ENCODE measurements at places on chromosomes 12 and 14.

GRCh38 chr12:11711651-11712327 is 62.3 kb downstream of the ETV6 start:
- no peak for DNase-seq

DNA sequence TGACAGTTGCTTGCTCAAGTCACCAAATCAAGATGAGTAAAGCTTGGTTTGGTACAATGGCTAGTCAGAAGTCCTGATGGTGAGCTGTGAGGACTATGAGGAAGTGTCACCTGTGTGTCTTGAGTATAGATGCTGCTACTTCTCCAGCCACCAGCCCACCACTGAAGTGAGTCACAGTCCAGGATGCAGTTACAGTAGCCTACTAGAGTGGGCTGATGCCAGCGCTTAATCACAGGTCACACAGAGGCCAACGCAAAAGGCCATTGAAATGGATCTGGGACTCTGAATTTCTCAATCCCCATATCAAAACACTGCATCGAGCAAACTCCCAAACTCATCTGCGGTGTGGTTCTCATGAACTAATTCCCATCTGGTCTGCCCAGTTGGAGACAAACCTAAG is 223.1 kb downstream of the ANO6 start:
- DNase-seq: no peak

DNA sequence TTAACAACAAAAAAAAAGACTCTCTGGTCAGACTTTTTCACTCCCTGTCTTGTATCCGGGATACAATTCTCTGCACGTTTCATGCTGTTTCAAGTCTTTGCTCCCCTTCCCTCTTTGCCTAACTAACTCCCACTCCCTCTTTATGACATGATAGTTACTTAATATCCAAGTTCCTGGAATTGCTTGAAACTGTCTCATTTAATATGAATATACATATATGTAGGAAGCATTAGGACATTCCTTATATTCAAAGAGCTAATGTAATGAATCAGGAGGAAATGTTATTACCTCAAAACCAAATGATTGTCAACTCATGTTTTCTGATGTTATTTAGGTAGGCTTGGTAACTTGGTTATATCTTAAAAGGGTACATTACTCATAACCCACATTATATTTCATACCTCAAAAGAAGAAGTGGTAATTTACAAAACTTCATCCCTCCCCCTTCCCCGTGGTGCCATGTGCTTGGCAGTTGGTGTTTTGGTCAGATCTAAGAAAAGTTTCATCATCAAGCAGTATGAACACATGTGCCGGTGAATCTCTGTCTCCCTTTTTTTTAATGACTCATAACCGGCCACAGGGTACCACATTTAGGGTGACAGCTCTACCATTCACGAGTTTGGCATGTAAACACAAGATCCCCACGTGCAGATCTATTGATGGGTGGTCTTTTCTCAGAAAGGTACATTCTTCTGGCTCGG is 56.5 kb downstream of the HCAR2 start:
- no peak for DNase-seq

- no peak for DNase-seq
Measured at GRCh38 chr14:70401643-70402042, 15.2 kb downstream of the SYNJ2BP start.

DNA sequence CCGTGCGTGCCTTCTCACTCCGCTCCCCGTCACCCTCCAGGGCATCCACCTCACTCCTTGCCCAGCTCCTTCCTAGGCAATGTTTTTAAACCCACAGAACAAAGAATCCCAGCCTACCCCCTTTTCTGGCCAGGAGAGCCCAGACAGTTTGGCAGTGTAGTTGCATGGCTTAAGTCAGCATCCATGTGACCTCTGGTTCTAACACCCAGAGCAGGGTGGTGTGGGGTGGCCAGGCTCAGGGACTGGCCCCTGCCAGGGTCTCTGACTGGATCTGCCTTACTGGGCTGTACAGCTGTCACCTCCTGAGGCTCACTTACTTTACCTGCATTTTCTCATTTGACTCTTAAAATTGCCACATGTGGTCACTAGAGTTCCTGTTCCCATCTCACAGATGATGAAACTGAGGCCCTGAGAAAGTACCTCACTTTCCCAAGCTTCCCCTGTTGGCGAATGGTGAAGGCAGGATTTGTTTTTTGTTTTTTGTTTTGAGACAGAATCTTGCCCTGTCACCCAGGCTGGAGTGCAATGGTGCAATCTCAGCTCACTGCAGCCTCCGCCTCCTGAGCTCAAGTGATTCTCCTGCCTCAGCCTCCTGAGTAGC is 18.3 kb downstream of the SDS start:
- DNase-seq: no peak

- DNase-seq: no peak
Measured at GRCh38 chr12:121883315-121883660, 5.3 kb upstream of the PSMD9 start.

DNA sequence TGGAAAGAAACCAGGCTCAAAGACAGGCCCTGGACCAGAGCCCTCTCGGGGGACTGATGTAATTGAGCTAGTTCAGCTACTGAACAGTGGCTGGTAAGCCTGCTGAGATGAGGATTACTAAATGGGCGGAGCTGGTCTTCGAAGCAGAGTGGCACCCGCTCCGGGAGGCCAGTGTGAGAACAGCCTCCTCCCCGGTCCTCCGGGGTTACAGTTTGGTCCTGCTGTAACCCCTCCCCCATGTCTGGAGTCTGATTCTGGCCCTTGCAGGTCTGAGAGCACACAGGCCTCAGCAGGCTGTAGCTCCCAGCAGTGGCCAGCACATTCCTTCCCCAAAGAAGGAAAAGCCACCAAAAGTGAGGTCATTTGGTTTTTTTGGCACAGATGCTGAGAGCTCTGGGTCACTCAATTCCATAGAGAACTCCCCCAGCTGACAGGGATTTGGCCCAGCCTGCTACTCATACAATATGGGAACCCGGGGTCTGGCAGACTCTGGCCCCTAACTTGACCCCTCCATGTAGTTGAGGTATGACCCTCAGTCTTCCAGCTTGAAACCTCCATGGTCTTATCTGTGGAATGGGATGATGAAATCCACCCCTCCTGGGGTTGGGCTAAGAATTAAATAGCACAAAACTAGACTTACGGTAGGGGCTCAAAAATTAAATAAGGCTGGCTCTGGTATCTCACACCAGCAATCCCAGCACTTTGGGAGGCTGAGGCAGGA is 39.0 kb downstream of the ACTN1 start:
- DNase-seq: no peak

GRCh38 chr14:96206461-96206860 is 1.8 kb downstream of the BDKRB2 start:
- no peak for DNase-seq

DNA sequence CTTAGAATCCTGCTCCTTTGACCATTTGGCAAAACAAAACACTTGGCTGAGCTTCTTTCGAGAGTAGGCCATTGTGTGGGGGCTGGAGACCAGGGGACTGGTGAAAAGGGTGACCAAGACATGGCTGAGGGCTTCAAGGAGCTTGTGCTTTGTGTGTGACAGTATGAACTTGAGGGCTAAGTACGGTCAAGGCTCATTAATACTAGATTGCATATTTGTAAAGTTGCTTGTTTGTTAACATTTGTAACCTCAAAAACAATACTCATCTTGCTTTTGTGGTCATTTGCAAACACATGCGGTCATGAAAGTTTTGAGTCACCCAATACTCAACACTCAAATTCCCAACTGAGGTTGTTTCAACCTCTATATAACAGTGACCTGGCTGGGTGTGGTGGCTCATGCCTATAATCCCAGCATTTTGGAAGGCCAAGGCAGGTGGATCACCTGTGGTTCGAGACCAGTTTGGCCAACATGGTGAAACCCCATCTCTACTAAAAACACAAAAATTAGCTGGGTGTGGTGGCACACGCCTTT is 42.5 kb downstream of the ZFYVE26 start:
- DNase-seq: no peak

- no peak for DNase-seq
Measured at GRCh38 chr14:98578204-98578603, 693.8 kb downstream of the BCL11B start.

GRCh38 chr12:93181409-93181965 is 196.2 kb upstream of the NUDT4 start:
- no peak for DNase-seq

DNA sequence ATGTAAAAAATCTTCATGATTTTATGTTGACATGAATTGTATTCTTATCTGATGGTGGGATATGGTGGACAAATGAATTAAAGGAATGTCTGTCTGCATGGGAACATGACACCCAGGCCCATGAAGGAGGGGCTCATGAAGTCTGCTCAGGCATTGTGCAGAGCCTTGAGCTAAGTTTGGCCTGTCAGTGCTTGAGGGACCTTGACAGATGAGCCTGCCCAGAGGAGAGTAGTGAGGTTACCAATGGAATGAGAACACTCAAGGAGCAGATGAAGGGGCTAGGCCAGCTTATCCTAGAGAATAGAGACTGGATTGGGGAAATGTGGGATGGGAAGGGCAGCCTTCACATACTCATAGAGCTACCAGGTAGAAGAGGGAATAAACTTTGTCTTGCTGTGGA is 68.8 kb downstream of the TMX1 start:
- DNase-seq: no peak

DNA sequence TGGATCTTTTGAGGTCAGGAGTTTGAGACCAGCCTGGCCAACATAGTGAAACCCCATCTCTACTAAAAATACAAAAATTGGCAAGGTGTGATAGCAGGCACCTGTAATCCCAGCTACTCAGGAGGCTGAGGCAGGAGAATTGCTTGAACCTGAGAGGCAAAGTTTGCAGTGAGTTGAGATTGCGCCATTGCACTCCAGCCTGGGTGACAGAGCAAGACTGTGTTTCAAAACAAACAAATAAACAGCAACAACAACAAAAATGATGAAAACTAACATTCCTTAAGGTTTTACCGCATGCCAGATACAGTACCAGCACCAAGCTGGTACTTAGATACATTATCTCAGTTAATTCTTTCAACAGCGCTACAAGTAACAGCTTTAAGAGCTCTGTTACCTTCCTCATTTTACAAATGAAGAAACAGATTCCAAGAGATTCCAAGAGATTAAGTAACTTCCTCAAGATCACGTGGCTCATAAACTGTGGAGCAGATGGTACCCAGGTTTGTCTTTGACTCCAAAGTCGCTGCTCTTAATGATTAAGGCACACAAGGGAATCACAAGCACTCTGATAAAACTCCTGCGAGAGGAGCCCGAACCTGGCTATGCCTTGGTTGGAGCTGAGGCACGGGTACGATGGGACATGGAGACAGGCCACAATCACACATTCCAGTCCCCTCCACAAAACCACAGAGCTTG is 17.7 kb upstream of the PLEK2 start:
- peak; percentile 58 for DNase-seq

- DNase-seq: peak; percentile 17
Measured at GRCh38 chr12:41188058-41188840, at the start of gene PDZRN4. TSS of gene PDZRN4 (plus strand) at chr12:41188320.

DNA sequence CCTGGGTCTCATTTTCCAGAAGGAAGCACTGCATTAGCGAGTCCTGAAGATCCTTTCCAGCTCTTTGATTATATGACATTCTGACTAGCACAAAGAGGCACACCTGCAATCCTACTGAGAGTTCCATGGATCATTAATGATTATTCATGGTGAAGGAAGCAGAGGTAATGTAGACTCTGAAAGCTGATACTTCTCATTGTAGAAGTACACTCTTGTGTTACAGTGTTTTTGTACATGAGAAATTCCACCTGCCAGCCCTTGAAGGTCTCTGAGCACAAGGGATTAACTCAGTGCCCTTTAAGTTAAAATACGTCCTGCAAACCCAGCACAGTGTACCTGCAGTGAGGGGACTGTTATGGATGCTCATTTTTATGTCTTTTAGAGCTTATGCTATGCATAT is 558.8 kb upstream of the FBXO33 start:
- DNase-seq: no peak

GRCh38 chr12:28184375-28184774 is 5.9 kb upstream of the CCDC91 start:
- DNase-seq: no peak

- DNase-seq: no peak
Measured at GRCh38 chr14:75612157-75612556, 33.7 kb downstream of the FLVCR2 start.

- DNase-seq: no peak
Measured at GRCh38 chr14:71384007-71384845, 477.0 kb downstream of the PCNX1 start.

DNA sequence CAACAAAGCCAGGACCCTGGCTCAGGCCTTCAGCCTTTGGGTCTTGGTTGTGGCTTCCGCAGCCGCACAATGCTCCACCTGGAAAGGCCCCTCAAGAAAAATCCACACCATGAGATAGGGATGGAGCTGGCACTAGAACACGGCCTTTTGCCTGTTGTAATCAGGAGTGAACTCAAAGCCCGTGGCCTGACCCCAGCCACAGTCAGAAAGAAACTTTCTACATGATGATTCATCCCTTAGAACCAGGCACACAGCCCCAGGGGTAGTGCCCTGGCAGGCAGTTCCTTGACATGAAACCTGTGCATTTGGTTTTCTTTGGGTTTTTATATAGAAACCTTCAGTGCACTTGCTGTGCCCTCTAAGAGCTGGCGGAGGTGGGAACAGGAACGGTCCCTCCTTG is 5.1 kb downstream of the CLMN start:
- DNase-seq: no peak

DNA sequence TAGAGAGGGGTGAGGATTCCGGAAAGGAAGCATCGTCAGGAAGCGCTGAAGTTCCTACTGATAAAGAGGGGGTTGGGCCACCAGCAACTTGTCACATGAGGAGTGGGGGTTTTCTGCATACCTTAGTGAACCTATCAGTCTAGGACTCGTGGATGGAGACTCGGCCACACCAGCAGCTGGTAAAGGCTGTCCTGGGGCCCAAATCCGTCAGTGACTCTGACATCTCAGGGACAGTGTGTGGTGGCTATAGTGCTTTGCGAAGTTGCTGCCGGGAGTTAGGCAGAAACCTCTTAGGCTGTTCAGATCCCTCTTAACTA is 16.4 kb downstream of the RNASE2 start:
- no peak for DNase-seq

- no peak for DNase-seq
Measured at GRCh38 chr12:98359856-98360255, 155.5 kb upstream of the TMPO start.

DNA sequence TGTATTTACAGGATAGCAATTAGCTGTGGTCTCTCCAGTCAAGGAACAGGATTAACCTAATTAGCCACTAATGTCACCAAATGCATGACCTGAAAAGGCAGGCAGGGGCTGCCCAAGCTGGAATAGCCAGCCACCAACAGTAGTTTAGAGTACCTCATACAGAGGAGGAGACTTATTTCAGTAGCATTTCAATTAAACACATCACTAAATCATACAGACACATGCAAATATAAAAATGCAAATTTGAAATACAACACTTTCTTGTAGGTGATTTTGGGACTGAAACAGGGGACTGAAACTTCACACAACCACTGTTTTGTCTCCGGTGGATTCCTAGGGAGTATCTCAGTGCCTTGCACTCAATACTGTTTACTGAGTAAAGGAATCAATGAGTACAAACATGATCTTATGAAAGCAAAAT is 636 bp upstream of the IFNG-AS1 start:
- DNase-seq: no peak

GRCh38 chr14:102868956-102869547 is 53.4 kb upstream of the AMN start:
- no peak for DNase-seq

GRCh38 chr12:57518920-57519795 is 1.2 kb downstream of the DDIT3 start:
- DNase-seq: no peak

All from NCI-H2171 (cell line).